Stomach (tissue), 19 donors: ENCODE measurements at places on chromosomes 7 and 10. TPM values are rescaled to one million over a fixed set of nuclear protein-coding genes. Genes with fewer than 3 reads are reported as not detected.
A peak's percentile ranks its signal among the peaks of the same experiment; 100 is the strongest.

DNA sequence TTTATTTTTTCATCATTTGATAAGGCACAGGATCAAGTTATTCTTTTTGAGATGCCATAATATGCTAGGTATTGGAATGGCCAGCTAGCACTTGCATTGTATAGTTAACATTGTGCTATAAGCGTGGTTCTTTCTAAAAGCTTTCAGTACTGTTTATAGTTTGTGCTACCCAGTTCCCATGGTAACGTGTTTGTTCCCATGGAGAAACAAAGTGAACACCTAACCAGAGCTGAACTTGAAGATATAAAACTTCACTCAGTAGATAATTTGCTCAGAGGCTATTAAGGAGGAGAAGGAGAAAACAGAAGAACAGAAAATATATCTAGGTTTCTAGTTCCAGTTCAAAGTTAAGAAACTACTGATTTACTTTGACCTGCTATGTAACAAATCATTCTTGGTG, 23.6 kb upstream of the ITGB8 start:
- H3K4me3 ChIP-seq: no peak overlapping the region
- no peaks in the 10 kb centered on the region for H3K4me1 ChIP-seq
- H3K36me3 ChIP-seq: no peaks in the 10 kb centered on the region
- H3K27me3 ChIP-seq: no peaks in the 10 kb centered on the region
- no peak overlapping the region for H3K27ac ChIP-seq

DNA sequence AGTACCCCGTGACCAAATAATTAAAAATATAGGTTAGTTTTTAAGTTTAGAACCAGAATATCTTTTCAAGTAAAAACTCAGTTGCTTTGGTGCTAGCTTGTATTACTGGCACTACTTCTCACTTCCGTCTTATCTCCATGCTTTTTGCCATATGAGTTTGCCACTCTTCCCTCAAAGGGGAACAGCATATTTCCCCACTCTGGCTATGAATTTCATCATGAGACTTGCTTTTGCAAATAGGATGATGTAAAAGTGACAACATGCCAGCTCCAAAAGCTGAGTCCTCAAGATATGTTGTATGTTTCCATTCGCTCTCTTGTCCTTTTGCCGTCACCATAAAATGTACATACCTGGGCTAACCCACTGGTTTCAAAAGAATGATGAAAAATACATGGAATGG, 178.1 kb upstream of the SEMA3A start:
- H3K27ac ChIP-seq: no peak overlapping the region
- H3K27me3 ChIP-seq: no peaks in the 10 kb centered on the region
- no peaks in the 10 kb centered on the region for H3K4me1 ChIP-seq
- DNase-seq: no peak
- H3K4me3 ChIP-seq: no peak overlapping the region
- no peaks in the 10 kb centered on the region for H3K36me3 ChIP-seq

DNA sequence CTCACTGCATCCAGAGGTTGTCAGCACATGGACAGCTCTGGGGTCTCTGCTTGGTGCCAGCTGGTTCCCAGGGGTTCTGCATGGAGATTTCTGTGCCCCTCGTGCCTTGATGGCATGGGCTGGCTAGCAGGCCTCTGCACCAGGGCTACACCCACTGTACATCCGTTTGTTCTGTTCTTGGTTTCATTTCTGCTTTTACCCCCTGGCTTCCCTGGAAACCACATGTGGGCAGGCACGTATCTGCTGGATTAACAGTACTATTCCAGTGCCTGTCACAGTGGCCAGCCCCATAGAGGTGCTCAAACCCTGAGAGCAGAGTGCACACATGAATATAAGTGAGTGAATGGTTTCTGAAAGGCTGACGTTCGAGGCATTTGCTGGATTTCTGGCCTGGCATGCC, 207.2 kb upstream of the GPR26 start:
- peaks cover 5% of the 10 kb centered on the region for H3K27me3 ChIP-seq
- H3K4me1 ChIP-seq: no peaks in the 10 kb centered on the region
- H3K27ac ChIP-seq: no peak overlapping the region
- H3K36me3 ChIP-seq: no peaks in the 10 kb centered on the region
- no peak for DNase-seq

DNA sequence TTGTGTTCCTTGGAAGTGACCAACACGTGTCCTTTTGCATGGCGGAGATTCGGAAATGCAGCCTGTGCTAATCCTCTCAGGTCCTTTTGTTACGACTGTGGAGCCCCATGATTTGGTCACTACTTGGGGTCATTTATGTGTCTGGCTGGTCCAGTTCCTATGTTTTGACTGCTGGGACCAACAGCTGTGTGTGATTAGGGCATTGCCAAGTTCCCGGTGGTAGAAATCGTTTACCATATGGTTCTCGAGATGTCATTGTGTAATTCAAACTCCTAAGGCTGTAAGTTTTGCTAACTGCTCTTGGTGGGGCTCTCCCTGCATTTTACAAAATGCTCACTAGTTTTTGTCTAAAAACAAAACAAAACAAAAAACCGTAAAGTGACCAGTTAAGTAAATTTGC, 62.0 kb downstream of the CCNY start:
- H3K4me3 ChIP-seq: no peak overlapping the region
- no peak overlapping the region for H3K27ac ChIP-seq
- H3K27me3 ChIP-seq: no peaks in the 10 kb centered on the region
- H3K36me3 ChIP-seq: no peaks in the 10 kb centered on the region

GRCh38 chr7:79749856-79750255, 296.4 kb upstream of the MAGI2 start:
- no peaks in the 10 kb centered on the region for H3K27me3 ChIP-seq
- H3K36me3 ChIP-seq: no peaks in the 10 kb centered on the region
- no peak overlapping the region for H3K4me3 ChIP-seq
- no peak for DNase-seq
- H3K4me1 ChIP-seq: no peaks in the 10 kb centered on the region
- H3K27ac ChIP-seq: no peak overlapping the region

- DNase-seq: no peak
- H3K4me3 ChIP-seq: no peak overlapping the region
- H3K36me3 ChIP-seq: no peaks in the 10 kb centered on the region
- no peak overlapping the region for H3K27ac ChIP-seq
Observed at GRCh38 chr10:6701289-6701688, 121.2 kb upstream of the PRKCQ start.

Gene CPA2
- not detected for total RNA-seq

DNA sequence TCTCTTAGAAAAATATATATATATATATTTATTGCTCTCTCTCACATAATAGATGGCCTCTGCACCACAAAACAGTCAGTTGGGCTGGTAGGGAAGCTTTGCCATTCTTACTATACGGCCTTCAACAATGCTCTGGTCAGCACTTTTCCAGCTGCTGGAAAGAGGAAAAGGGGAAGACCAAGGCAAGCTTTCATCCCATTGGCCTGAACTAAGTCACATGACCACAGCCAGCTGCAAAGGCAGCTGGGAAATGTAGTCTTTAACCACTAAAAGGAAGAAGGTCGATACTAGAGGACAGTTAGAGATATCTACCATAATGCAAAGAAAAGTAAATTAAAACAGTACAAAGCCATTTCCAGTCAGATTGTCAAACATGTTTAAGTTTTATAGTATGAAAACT, 58.4 kb upstream of the MACROH2A2 start:
- no peaks in the 10 kb centered on the region for H3K4me1 ChIP-seq
- H3K27me3 ChIP-seq: no peaks in the 10 kb centered on the region
- DNase-seq: peak; percentile 48
- no peaks in the 10 kb centered on the region for H3K36me3 ChIP-seq

Gene BUD23
- total RNA-seq: 20.4 TPM

Gene PSD
- 24.6 TPM for total RNA-seq

DNA sequence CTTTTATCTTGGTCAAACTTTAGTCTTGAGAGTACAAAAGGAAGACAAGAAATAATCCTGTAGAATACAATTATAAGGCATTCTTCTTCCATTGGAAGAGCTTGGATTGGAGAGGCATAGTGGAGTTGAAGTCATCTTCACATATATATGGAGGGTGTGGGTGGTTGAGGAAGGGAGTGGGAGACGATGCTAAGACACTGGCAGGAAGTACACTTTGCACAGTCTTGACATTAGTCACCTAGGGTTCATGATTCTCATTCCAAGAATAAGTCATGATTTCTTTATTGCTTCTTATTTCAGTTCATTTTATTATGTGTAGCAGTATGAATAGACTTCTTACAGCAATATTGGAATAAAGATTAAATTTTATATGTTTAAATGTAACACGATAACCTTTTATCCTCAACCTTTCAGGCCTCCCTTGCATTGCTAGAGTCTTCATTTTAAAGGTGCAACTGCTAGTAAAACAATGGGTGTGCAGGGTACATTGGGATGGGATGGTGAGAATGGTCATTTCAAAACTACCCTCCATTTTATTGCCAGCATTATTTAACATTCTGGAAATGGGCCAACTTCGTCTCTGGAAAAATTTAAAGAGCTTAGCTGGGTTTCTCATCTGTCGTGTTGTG, 12.3 kb upstream of the SLC26A3 start:
- H3K4me3 ChIP-seq: no peak overlapping the region
- H3K4me1 ChIP-seq: no peaks in the 10 kb centered on the region
- H3K36me3 ChIP-seq: no peaks in the 10 kb centered on the region
- H3K27me3 ChIP-seq: no peaks in the 10 kb centered on the region

Gene CPEB3
- 10.5 TPM for total RNA-seq

GRCh38 chr7:71574153-71574860, 442.4 kb downstream of the GALNT17 start:
- no peaks in the 10 kb centered on the region for H3K4me1 ChIP-seq
- no peak overlapping the region for H3K4me3 ChIP-seq
- no peaks in the 10 kb centered on the region for H3K36me3 ChIP-seq
- no peaks in the 10 kb centered on the region for H3K27me3 ChIP-seq
- no peak overlapping the region for H3K27ac ChIP-seq

DNA sequence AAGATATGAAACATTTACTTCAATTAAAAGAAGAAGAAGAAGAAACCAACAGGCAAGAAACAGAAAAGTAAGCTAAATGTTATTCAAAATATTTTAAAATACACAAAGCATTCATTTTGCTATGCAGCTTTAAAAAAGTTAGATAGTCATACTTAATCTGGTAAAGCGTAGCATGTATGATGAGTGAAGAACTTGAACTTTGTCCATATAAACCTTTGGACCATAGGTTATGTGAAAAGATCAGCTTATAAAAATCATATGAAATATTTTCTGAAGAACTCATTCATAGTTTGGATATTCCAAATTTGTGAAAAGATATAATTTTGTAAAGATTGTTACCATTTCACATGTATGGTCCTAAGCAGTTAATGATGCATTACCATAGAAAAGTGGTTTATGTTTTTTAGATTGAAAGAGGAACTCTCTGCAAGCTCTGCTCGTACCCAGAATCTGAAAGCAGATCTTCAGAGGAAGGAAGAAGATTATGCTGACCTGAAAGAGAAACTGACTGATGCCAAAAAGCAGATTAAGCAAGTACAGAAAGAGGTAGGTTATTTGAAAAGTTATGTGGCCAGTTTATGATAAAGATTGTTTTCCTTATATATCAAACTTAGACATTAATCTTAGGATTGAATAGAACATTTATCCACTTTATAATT, 37.3 kb downstream of the KIF20B start:
- no peak overlapping the region for H3K4me3 ChIP-seq
- H3K27ac ChIP-seq: no peak overlapping the region
- no peaks in the 10 kb centered on the region for H3K27me3 ChIP-seq
- H3K4me1 ChIP-seq: no peaks in the 10 kb centered on the region

Gene ZNF425
- 6.1 TPM for total RNA-seq

DNA sequence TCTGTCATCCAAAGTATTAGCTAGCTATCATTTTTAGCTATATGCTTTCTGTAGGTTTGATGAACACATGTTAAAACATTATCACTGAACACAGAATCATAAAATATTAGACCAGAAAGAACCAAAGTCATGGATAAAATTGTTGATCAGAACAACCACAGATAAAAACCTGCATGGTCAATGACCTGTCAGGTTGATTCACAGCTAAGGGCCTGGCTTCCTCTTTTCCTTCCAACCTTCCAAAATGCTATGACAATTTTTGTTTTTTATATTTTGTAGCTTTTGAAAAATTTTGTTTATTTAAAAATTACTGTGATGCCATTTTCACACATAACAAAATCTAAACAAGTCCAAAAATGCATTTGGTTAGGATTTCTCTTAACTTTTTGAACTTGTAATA, 444.4 kb upstream of the CHRM2 start:
- DNase-seq: no peak
- H3K27me3 ChIP-seq: no peaks in the 10 kb centered on the region
- H3K27ac ChIP-seq: no peak overlapping the region

Gene PVRIG
- not detected for total RNA-seq

- H3K27ac ChIP-seq: no peak overlapping the region
- DNase-seq: no peak
- no peak overlapping the region for H3K4me3 ChIP-seq
Observed at GRCh38 chr10:48253970-48254657, 20.4 kb downstream of the FRMPD2 start.

GRCh38 chr7:45143616-45144015, 14.0 kb upstream of the RAMP3 start:
- no peaks in the 10 kb centered on the region for H3K36me3 ChIP-seq
- H3K27me3 ChIP-seq: no peaks in the 10 kb centered on the region
- no peaks in the 10 kb centered on the region for H3K4me1 ChIP-seq
- H3K4me3 ChIP-seq: no peak overlapping the region

DNA sequence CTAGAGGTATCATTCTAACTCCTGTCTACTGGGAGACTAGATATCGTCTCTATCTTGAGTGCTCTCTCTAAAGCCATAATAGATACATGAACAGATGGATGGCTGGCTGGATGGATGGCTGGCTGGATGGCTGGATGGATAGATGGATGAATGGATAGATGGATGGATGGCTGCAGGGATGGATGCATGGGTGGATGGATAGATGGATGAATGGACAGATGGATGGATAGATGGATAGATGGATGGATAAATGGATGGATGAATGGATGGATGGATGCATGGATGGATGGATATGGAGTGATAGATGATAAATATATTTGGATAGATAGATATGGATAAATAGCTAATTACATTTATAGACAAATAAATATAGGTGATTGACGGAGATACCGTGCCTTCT, 191.2 kb upstream of the KLF6 start:
- H3K27me3 ChIP-seq: no peaks in the 10 kb centered on the region
- H3K4me1 ChIP-seq: no peaks in the 10 kb centered on the region
- H3K36me3 ChIP-seq: no peaks in the 10 kb centered on the region
- DNase-seq: no peak
- H3K4me3 ChIP-seq: no peak overlapping the region

Gene PHYHIPL
- not detected for total RNA-seq

DNA sequence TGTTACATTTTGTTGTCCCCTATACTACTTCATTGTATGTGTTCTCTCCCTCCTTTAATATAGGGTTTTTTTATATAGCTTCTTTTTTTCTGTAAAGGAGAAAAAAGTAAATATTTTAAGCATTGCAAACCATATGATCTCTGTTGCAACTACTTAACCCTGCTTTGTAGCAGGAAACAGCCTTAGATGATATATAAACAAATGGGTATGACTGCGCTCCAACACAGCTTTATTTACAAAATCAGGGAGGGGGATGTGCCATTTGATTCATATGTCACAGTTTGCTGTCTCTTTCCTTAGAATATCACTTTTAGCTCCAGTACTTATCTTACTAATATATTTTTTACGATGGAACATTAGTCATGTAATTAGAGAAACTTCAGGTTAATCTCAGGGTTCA, 155.2 kb upstream of the GNAI1 start:
- H3K4me3 ChIP-seq: no peak overlapping the region
- no peaks in the 10 kb centered on the region for H3K36me3 ChIP-seq
- no peaks in the 10 kb centered on the region for H3K27me3 ChIP-seq
- H3K27ac ChIP-seq: no peak overlapping the region
